ENCODE measurements at places on chromosomes 1 and 21.

GRCh38 chr1:100730130-100730529 is 10.6 kb downstream of the VCAM1 start:
- no peak for DNase-seq

DNA sequence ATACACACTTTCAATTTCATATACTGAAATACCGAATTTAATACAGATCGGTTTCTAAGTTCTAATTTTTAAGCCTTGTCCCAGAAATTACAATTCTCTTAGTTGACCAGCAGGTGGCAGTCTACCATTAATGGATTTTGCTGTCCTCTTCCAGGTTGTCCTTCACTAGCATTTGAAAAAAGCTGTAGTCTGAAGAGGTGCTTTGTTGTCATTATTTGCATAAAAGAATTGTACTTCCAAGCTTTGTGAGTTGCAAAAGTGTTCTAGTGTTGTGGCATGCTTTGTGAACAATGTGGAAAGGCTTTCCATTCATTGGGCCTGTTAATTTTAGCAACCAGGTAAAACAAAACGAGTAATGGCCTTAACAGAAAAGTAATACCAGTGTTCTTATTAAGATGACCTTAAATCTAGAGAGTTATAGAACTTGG is 193.6 kb downstream of the RPS6KC1 start:
- DNase-seq: peak; percentile 55

- no peak for DNase-seq
These were observed 921 bp upstream of the MIB2 start for GRCh38 chr1:1614204-1614953.

DNA sequence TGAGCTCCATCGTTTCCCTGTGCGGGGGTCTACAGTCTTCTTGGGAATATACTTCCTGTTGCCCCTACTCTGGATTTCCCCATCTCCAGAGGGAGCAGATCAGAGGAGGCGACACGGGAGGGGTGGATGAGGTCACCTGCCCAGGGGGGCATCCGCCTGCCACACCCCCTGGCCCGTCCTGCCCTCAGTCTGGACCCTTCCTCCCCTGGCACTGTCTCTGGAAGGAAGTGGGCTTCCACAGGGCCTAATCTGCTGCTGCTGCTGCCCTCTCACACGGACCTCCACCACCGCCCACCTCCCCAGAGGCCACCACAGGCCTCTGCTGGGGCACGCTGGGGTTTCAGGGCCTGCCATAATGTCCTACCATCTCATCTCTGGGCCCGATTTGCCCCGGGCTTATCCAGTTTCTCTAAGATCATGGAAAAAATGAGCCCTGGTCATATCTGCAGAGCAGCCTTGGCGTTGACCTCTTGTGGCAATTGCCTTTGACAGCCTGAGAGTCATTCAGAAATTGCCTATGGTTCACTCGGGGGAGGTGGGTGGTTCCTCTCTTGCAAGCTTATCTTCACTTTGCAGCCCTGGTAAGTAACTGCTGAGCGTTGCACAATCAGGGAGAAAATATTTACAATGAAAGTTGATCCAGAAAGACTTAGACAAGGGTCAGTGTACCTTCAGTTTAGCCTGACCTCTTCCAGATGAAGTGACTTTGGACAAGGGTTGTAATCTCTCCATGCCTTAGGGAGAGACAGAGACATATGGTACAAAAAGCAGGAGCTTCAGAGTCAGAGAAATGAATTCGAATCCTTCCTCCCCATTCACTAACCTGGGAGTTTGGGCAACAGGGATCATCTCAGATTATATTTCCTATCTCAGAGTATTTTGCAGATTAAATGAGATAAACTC is 252.4 kb downstream of the TOMM20 start:
- no peak for DNase-seq

DNA sequence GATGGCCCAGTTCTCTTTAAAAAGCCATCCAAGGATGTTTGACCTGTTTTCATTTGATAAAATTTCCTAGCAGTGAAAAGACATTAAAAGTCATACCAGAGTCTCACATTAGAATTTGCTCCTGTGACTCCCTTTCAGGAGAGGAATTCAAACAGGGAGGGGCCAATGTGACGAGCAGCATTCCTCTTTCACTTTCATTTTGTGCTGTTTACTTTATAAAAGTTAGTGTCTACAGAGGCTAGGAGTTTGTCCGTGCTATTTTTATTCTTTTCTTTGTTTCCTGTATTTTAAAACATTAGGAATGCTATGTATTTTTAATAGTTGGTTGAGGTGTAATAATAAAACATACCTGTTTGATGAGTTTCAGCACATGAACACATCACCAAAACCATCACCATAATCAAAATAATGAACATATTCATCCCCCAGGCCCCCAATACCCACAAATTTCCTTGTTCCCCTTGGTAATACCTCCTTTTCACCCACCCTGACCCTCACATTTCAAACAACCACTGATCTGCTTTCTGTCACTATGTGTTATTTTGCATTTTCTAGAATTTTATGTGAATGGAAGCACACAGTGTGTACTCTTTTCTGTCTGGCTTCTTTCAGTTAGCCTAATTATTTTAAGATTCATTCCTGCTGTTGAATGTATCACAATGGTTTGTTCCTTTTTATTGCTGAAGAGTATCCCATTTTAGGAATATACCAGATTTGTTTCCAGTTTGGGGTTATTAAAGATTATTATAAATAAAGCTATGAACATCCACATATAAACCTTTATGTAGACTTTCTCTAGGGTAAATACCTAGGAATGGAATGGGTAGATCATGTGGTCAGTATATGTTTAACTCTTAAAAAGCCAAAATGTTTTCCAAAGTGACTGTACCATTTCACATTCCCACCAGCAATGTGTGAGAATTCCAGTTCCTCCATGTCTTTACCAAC is 129.5 kb downstream of the TENT5C start:
- DNase-seq: peak; percentile 5

DNA sequence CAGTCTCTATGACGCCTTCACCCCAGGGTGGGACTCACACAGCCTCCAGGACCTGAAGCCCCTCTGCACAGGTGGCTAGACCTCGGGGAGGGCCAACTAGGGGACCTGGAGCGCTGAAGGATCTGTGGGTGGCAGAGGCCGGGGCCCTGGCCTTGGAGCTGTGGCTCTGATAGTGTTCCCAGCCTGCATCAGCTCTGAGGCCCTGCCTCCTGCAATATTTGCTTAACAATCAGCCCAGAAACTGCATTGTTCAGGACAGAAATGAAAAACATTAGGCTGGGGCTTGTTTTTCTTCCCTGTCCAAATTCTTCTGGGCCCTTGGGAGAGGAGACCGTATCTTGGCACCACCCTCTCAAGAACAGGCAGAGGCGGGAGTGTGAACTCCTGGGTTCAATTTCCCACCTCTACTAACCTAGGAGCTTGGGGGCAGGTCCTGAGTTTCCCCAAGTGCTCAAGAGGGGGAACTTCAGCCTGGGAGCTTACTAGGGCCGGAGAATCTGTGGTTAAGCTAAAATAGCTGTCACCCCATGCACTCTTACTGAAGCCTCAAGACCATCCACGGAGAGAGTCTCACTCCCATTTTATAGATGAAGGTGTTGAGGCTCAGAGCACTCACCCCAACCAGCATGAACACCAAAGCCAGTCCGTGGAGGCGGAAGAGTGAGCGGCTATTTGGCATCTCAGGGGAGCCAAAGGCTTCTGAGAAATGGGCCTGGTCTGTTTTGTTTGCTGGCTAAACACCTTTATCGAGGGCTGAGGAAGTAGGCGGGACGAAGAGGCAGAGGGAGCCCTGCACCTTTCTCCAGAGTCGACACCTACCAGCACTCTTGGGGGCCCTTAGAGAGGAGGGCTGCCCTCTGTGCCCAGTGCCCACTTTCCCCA is 18.8 kb upstream of the CASZ1 start:
- no peak for DNase-seq

GRCh38 chr1:221035662-221036153 is 156.5 kb downstream of the HLX start:
- DNase-seq: no peak

DNA sequence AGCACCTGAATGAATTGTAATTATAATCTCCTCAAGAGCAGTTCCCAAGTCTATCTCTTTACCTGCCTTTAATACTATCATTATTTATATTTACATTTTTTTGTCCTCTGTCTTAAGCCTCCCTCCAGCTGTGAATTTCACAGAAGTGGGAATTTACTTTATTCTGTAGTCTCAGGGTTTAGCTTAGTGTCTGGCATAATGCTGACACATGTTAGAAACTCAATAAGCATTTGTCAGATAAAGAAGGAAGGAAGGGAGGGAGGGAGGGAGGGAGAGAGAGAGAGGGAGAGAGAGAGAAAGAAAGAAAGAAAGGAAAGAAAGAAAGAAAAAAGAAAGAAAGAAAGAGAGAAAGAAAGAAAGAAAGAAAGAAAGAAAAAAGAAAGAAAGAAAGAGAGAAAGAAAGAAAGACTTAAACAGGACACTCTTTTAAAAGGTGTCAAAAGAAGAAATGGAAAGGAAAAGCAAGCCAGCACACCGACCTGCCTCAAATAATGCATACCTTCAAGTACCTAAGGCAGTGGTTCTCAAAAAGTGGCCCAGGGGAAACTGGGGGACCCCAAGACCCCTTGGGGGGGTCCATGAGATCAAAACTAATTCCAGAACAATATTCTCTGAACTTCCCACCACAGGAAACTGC is 1.8 kb upstream of the PGLYRP4 start:
- no peak for DNase-seq

DNA sequence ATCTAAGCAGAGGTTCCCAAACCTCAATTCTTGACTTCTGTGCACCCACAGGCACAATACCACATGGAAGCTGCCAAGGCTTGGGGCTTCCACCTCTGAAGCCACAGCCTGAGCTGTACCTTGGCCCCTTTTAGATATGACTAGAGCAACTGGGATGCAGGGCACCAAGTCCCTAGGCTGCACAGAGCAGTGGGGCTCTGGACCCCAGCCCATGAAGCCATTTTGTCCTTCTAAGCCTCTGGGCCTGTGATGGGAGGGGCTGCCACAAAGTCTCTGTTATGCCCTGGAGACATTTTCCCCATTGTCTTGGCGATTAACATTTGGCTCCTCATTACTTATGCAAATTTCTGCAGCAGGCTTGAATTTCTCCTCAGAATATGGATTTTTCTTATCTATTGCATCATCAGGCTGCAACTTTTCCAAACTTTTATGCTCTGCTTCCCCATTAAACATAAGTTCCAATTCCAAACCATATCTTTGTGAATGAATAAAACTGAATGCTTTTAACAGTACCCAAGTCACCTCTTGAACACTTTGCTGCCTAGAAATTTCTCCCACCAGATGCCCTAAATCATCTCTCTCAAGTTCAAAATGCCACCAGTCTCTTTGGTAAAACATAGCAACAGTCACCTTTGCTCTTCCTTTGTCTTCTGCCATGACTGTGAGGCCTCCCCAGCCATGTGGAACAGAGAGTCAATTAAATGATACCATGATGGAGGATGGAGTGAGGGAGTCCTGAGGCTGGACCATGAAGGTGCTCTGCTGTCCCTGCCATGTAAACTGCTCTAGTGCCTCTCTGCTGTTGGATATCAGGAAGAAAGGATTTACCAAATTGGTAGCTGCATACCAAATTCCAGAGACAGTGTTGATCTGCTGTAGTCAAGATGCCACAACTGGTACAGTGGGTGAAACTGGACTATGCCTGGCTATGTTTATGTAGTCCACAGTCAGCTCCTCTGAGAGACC is 37.6 kb downstream of the RUNX3 start:
- DNase-seq: no peak

DNA sequence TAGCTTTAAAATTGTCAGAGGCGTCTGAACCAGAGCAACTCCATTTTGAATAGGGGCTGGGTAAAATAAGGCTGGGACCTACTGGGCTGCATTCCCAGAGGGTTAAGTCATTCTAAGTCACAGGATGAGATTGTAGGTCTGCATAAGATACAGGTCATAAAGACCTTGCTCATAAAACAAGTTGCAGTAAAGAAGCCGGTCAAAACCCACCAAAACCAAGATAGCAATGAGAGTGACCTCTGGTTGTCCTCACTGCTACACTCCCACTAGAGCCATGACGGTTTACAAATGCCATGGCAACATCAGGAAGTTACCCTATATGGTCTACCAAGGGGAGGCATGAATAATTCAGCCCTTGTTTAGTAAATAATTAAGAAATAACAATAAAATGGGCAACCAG is 143.6 kb downstream of the GABPA start:
- no peak for DNase-seq

DNA sequence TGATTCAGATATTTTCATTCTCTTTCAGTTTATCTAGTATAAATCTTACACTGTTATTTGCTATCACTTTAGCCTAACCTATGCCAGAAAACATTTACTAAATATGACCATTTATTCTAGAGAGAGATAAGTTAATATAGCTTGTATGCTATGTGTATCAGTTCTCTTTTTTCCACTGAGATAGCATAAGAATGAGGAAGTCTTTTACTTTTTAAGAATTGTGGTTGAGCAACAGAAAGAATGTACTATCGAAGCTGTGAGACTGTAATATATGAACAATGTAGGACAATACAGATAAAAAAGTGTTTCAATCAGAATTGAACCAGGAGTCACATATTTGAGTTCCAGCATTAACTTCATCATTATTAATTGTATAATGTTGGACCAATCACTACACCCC is 479.9 kb upstream of the PLXNA2 start:
- no peak for DNase-seq

DNA sequence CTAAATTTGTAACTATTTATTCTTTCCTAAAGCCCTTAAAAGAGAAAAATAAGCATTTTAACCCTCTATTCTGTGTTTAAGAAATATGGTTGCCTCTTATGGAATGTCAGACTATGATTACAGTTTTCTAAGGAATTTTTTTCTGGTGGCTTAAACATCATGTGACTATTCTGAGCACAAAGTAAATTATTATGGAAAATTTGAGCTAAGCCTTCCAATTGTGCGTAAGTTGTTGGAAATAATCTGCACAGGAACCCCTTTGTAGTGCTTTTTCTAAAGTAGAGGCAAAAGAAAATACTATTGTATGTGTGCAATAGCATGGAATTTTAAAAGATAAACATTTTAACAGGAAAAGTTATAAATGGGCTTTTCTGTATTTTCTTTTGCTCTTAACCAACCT is 254.8 kb downstream of the PBX1 start:
- DNase-seq: no peak

GRCh38 chr1:225137976-225138375 is 208.5 kb downstream of the DNAH14 start:
- no peak for DNase-seq

DNA sequence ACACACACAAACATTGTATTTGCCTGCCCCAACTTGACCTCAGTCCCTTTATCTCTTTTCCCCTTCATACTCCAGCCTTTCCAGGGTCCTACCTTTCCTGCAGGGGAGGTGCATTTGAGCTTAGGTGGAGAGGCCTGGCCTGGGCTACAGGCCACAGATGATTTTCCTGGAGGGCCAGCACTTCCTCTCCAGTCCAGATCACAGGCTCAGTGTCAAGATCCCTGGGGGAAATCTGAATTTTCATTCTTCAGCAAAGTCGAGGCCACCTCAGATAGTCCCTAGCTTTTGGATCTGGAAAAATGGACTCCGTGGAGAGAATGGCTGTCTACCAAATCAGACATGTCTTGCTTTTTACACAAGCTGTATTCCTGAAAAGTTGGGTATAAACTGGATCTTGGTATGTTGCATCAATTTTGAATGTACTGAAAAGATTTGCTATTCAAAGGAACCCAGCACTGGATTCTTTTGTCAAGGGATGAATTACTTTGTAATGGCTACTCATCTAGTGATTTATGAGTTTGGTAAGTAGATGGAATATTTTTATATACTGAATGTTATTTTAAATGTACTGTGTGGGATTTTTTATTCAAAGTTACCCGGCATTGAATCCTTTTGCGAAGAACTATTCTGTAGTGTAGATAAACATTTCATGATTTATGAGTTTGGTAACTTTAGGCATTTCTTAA is 78.7 kb downstream of the DDR2 start:
- no peak for DNase-seq
